ENCODE measurements at places on chromosomes 12 and 14.
A peak's percentile ranks its signal among the peaks of the same experiment; 100 is the strongest.

DNA sequence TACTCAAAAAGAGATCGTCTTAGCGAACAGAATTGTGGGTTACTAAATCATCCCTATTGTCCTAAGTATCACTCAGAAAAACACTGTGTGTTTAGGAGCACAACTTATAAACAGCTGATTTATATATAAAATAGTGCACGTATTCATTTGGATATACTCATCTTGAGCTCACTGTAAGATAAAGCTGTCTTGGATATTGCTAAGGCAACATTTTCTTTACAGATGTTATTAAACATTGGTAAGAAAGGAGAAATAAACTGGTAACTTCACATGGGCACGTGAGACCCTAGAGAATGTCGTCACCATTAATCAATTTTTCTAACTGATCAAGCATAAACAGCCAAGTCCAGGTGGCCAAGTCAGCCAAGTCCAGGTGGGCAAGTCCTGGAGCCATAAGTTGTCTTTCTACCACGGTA lies 1.7 kb downstream of the PAWR start:
- no peak for DNase-seq

DNA sequence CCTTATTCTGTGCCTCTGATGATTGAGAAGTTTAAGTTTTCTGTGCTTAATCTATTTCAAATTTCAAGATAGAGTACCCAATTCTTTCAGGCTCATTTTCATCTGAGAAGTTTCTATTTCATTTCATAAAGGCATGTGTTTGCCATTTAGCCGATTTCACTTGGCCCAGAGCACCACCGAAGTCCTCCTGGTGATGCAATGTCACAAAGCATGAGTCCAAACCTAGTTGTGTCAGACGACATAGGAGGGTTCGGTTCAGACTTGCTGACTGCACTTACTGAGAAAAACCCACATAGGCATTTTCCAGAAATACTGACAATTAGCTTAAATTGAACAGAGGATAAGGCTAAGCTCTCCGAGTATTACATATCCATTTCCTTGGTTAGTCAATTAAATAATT lies 152.4 kb upstream of the FAR2 start:
- no peak for DNase-seq

- peak; percentile 97 for DNase-seq
Measured at GRCh38 chr12:50400638-50401499, at the start of gene LARP4. Gene LARP4, plus strand, starts transcription at chr12:50400885. Its CDS starts 126 bp downstream, at chr12:50401011.

DNA sequence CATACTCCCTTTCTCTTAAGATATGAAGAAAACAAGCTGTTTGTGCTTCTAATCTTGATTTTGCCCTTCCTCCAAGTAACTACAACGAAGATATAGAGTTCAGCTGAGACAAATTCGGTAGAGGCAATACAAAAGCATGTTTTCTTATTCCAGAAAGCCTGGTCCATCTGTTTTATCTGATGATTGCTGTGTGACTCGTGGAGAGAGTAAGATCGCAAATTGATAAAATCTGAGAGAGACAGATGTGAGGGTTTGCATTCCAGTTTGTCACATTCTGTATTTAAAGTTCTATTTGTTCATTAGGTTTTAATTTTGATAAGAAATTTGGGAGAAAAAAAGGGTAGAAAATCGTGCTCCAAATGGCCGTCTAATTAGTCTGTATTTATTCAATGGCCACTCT lies 192.1 kb downstream of the CPNE8 start:
- DNase-seq, result no peak

DNA sequence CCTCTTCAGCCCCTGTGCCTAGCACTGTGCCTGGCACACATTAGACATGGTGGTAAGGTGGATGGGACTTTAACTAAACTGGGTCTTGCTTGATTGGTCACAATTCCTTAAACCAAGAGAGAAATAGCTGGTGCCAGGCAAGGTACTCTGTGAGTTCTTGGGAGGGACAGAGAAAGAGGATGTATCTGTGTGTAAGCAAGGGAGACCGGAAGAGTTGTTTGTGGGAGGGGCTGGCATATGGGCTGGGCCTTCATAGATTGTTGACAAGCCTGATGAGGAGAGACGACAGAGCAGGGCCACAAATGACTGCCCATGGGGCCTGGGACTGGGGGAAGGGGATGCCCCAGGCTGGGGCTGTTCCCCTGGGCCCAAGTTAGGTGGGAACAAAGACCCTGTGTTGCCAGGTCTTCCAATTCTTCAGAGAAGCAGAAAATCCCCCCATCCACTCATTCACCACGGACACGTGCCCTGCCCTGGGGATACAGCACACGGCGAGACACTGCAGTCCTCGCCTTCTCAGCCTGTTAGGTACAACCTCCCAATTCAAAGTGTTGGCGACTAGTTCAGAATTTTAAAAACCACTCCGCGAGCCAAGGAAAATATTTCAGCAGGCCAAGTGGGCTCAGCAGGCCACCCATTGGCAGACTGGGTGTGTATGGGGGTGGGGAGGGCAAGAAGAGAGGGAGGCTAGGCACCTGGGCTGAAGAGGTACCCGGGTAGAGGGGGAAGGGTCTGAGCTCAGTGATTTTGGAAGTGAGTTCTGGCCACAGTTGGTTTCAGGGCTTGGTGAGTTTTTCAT lies 11.4 kb upstream of the CYP46A1 start:
- no peak for DNase-seq

DNA sequence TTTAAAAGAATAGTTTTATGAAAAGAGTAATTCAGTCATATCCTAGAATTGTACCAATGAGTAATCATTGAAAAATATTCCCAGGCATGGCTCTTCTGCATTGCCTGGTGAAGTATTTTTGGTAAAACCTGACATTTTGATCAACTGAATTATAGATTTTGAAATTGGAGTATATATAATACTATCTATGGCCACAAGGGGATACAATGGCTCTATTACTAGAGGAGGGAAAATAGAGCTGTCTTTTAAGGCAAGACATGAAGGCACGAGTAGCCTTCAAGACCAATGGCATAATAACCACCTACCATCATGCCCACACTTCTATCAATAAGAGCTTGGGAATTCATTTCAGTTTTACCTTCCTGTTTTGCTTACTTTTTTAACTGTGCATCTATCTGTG lies 1241.4 kb upstream of the TMEM132C start:
- no peak for DNase-seq

DNA sequence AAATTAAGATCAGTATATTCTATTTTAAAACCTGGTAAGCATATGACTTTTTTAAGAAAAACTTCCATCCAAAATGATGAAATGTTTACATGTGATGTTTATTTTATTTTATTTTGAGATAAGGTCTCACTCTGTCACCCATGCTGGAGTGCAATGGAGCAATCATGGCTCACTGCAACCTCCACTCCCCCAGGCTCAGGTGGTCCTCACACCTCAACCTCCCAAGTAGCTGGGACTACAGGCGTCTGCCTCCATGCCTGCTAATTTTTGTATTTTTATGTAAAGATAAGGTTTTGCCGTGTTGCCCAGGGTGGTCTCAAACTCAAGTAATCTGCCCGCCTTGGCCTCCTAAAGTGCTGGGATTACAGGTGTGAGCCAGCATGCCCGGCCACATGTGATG lies 141.8 kb downstream of the ZFP36L1 start:
- no peak for DNase-seq

- DNase-seq, result no peak
Measured at GRCh38 chr12:107369679-107370078, 276.3 kb upstream of the CRY1 start.

- DNase-seq, result peak; percentile 55
Measured at GRCh38 chr14:91947475-91948184, at the start of gene FBLN5. Gene FBLN5, minus strand, starts transcription at chr14:91947694. Its CDS starts 465 bp downstream, at chr14:91947229.
